Stimulated activated CD4-positive, alpha-beta T cell treated with anti-CD3 and anti-CD28 coated beads, TNF-alpha, amount 100 ng/mL, for 24 hours (primary cell): ENCODE measurements at places on chromosomes 16 and 17.

- no peak for DNase-seq
These were observed 888.1 kb downstream of the KCNJ2 start for GRCh38 chr17:71057448-71057847.

DNA sequence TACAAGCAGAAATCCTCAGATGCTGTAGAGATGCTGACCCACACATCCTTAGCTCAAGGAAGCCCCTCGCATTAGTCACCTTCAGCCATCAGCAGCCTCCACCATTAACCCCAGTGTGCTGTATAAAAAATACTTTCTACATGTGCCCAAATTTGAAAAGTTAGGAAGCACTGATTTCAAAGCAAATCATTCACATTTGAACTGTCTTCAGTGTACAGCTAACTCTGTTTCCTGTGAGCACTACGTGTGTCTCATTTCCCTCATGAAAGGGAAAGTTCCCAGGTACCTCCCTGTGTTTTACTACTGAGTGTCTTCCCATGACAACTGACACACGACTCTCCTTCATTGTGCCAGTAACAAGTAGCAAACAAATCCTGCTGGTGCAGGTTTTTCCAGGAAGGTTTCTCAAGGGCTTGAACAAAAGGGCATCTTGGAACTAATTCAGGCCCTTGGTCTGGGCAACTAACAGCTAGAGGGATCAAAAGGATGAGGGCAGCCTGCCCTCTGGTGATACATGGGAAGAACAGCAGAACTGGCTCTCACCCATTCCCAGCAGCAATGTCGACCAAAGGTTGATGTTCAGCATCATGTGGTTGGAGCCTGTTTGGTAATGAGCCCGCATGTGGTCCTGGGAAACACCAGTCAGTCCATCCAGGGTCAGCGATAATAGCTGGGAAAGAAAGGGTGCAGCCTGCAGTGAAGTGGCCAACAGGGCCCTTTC lies 4.0 kb downstream of the SLC35B1 start:
- DNase-seq = no peak

DNA sequence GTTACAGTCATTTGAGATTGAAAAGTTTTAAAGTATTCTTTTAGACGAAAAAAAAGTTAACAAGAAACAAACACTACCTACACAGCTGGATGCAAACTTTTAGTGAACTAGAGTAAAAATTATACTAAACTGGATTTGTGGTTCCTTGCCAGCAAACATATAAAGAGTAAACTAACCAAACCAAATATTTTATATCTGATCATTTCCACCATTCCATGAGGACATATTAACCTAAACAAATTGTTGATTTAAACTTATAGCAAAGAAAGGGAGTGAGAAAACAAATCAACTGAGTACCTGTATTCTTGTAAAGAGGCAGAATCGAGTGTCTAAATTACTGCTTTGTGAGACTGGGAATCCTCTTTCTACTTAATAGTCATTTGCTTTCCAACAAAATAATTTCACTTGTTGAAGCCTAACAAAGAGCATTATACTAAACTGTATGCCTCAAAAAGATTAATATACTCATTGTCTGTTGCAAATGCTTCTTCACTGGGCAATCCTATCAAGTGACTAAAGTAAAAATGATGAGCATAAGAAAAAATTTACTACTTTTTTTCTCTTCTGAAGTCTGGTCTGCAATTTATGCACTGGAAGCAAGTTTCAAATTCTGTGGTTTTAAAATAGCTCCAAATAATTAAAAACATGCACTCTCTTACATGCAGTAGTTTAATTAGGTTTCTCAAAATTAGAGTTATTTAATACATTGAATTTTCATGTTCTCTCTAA lies 37.5 kb downstream of the AKAP10 start:
- DNase-seq = no peak

DNA sequence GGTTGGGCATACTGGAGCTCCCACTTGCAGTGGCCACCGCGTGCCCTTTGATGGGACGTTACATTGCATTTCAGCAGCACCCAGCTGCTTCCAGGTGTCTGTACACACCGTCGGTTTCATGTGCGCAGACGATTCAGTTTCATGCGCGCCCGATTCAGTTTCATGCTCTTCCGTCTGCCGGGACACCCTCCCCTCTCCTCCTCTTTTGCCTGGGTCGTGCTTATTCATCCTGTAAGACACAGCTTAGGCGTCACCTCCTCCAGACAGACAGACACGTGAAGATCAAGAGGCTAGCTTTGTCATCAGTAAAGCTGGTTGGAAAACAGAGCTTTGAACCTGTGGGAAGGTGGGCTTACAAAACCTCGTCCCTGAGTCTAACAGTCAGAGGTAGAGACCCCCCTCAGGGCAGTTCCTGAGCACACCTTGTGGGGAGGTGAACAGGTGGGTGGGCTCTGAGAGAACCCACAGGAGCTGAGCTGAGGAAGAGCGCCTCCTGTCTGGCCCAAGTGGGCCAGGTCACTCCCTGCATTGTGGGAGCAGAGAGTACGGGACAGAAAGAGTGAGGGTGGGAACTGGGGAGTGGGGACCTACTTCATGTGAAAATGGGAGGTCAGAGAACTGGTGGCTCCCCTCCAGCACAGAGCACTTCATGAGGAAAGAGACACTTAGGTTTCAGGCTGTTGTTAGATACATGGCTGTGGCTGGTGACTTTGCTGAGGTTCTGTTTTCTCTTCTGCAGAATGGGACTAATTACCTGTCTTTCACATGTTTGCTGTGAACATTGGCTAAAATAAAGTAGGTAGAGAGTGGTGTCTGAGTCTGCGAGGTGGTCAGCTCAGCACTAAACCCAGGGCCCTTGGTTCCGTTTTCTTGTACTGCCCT lies 122.1 kb downstream of the SNX29 start:
- no peak for DNase-seq

DNA sequence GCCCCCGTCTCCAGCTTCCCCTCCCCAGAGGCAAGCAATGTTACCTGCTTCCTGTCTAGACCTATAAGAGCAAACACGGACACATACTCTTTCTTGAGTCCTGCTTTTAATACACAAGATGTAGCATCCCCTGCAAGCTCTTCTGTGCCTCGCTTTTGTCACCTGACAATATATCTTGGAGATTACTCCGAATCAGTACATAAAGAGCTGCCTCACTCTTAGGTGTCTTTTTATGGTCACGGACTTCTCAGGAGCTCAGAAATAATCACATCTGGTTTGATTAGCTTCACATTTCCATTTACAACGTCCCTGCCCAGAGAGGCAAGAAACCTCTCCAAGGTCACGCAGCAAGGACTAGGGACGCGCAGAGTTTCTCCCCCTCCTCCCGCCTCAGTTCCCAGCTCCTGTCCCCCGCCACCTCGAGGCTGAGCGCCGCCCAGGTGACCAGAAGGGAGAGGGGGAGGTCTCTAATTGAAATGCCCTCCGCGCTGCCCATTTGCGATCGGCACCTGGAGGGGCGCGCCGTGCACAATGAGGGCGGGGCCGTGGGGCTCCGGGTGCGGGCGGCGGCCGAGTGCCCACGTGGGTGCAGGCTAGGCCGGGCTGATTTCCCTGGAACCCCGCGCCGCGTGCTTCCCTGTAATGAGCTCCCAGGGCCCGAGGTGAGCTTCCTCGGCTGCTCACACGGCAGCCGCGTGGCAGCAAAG lies 13.8 kb upstream of the SEZ6 start:
- DNase-seq = no peak

GRCh38 chr16:65202461-65202860 lies 80.6 kb upstream of the CDH11 start:
- DNase-seq = no peak

GRCh38 chr17:77125432-77125901 lies 15.3 kb upstream of the SEC14L1 start:
- no peak for DNase-seq

DNA sequence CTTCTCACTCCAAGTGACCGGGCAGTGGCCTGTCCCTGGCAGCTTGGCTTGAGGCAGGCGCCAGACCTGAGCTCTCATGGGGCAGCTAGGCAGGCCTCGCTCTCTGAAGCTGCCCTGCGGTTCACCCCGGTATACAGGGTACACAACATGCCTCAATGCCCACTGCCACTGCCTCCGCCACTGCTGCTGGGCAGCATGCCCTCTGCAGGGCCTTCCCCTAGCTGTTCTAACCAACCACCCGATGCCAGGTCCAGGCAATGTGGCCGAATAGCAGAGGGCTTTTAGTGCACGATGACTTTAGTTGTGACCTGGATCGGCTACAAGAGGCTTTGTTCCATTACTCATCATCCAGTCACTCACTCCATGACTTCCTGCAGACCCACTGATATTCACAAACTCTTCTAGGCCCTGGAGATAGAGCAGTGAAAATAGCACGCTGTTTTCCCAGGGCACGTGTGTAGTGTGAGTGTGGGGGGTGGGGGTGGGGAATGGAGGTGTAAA lies 19.7 kb downstream of the CDC42EP4 start:
- DNase-seq = no peak

DNA sequence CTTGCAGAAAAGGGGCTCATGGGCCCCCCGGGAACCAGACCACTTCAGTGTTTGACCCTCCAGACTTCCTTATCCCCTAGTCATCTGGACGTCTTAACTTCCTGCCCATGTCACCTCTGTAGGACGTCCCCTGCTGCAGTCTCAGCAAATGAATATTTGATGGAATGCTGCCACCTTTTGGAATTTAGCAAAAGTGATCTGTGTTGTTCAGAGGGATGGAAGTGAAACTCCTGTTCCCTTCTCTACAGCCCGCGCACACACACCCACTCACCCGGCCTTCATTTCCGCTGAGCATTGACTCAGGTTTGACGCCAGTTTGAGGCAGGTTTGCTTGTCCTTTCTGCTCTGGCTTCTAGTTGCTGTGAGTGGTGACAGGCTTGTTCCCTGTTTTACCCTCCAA lies 507.2 kb upstream of the EEF2KMT start:
- no peak for DNase-seq

- no peak for DNase-seq
These were observed 141.6 kb downstream of the CCDC182 start for GRCh38 chr17:57603546-57603945.

DNA sequence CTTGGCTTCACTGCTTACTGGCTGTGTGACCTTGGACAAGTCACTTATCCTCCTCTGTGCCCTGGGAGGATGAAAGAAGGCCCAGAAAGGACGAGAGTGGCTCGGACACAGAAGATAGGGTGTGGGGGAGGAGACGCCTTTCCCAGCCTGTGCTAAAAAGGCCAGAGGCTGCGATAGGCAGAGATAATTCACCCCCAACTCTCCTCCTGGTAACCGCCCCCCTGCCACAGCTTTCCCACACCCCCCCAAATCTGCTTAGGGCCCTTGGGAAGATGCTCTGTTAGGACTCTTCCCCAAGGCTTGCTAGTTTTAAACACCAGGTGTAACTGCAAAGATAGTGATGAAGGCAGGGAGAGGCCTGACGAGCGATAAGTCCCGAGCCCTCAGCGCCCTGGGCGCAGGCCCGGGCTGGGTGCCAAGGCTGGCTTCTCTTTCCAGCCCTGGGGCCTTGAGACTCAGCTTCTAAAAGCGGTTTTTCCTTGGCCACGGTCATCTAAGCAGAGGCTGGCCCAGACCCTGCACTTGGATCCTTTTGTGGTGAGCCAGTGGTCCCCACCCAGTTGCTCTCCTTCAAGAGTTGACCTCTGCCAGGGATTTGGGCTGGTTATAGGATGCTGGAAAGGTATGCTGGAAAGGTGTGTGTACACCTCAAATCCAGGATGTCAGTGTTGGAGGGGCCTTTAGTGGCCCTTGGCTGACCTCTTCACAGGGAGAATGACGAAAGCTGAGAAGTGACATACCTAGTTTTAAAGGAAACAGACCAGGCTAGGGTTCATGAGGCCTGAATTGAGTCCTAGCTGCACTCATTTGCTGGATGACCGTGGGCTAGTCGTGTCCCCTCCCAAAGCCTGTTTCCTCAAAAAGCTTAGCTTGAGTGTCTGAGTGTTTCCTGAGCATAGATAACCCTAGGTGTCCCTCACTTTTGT lies 3.4 kb upstream of the PPP1R9B start:
- DNase-seq = no peak

- no peak for DNase-seq
These were observed 164.3 kb upstream of the FOXF1 start for GRCh38 chr16:86346034-86346433.

DNA sequence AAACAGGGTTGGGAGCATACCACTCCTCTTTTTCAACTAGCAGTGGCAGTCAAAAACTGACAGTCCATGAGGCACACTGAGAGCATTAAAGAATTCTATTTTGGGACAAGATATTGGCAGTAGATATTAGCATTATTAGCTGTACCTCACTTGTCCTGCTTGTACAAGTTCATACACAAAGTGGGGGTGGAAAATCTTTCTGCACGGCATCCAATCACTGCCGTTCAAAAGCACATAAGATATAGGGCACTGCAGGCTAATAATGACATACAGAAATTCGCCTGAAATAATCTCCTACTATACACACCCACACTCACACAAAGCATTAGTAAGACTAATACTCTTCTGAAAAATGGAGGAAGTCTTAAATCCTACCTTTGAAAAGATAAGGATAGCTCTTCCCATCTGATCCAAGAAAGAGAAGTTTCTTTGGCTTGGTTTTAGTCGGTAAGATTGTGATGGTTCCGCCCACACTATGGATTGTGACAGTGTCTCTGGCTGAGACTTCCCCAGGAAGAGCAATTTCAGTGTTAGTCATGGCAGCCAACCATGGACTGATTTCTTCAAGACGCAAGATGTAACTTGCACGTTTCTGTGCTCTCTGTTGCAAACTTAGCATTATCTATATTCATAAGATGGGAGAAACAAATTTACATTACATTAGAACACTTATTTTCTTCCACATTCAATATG lies 40.6 kb upstream of the ARL6IP1 start:
- DNase-seq = no peak
